ENCODE measurements at places on chromosomes 7 and 10.

DNA sequence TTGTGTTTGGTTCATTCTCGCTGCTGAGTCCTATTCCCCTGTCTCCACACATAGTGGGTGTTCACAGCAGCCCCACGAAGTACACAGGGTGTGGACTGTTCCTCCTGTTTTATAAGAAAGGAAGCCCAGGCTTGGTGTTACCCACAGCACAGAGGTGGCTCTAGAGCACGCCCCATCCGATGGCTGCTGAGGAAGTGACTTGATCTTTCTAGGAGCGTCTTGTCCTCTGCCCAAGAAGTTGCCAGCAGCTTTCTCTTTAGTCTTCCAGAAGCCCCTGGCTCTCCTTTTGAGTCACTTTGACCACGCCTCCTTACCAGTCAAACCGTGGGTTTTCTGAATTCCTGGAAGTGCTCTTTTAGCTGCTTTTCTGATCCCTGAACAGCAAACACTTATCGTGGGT is 94.0 kb downstream of the GRK5 start:
- no peak for DNase-seq

DNA sequence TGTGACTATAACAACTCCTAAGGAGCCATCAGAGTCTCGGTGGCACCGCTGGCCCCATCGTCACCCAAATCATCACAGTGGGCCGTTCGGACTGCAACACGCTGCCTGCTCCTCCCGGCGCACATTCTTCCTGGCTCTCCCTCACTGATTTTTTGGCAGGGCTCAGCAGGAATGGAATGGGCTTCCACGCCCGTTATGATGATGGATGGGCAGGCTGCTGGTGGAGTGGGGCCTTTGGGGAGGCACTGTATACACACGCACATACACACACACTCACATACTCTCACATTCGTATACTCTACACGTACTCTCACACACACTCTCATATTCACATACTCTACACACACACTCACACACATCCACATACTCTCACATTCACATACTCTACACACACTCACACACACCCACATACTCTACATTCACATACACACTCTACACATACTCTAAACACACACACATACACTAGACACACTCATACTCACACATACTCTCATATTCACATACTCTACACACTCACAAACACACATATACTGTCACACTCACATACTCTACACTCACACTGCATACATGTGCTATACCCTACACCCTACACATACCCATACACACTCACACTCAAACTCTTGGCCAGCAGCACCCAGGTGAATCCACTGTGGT is 99.8 kb downstream of the KCNMA1 start:
- no peak for DNase-seq

- peak; percentile 50 for DNase-seq
Observed at GRCh38 chr7:115805458-115805857, 225.1 kb downstream of the TFEC start.

- no peak for DNase-seq
Observed at GRCh38 chr10:118508863-118509262, 86.6 kb downstream of the PRLHR start.

- no peak for DNase-seq
Observed at GRCh38 chr7:2819161-2819953, 24.8 kb downstream of the GNA12 start.

GRCh38 chr7:95758187-95758586 is 14.2 kb upstream of the DYNC1I1 start:
- no peak for DNase-seq

GRCh38 chr10:75648351-75648750 is 216.9 kb downstream of the LRMDA start:
- DNase-seq: no peak

GRCh38 chr7:153604-154003 is 38.8 kb upstream of the FAM20C start:
- DNase-seq: no peak

DNA sequence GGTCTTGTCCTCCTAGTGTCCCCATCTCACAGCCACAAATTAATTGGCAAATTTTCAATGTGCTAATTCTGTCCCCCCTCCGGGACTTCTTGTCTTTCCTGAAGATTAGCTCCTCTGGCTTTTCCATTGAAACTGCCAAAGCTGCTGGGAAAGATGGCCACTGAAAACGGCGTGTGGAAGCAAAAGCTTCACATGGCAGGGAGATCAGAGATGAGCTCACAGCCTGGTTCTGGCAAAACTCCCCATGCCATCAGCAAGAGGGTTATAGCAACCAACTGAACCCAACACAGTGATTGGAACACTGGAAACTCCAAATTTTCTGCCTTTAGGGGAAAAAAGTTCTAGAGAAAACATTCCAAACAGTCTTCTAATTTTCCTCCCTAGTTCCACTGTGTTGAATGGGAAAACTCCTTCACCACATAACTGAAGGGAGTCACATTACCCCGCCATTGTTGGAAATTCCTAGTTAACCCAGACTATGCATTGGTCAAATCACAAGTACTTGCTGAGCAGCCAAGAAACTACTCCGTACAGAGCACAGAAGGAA is 37.0 kb downstream of the NRAP start:
- DNase-seq: no peak

DNA sequence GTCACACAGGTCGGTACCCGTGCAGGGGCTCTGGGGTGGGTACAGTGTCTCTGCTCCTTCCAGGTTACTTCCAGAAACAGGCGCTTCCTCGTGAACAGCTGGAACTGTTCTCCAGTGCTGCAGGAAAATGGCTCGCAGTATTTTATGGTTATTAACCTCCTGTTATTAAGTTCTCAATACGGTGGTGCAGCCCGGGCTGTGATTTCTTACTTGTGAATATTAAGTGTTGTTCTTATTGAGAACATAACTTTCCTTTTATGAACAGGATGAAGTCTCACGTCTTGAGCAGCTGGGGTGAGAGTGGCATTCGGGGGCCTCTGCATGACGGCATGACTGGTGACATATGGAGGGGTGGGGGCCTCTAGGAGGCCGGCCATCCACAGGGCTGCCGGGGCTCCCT is 430.8 kb downstream of the GLRX3 start:
- no peak for DNase-seq

DNA sequence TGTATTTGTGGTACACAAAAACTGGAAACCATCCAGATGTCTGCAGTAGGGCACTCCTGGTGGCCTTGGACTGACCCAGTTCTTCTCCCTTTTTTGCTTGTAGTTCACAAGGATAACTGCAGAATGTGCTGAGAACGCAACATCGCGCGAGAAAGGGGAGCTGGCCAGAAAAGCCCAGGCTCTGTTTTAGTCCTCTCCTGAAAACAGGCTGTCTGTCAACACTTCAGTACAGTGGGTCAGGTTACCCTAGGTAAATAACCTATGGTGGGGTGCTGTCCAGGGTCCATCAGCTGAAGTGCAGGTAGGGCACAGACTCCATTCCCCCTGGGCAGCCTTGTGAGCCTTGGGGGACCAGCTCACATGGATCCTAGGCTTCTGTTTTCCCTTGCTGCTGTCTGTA is 495.8 kb downstream of the MDFIC start:
- DNase-seq: no peak

GRCh38 chr10:132539431-132539839 is 1.8 kb downstream of the INPP5A start:
- DNase-seq: no peak

- no peak for DNase-seq
Observed at GRCh38 chr7:49022448-49022847, 98.1 kb downstream of the CDC14C start.

DNA sequence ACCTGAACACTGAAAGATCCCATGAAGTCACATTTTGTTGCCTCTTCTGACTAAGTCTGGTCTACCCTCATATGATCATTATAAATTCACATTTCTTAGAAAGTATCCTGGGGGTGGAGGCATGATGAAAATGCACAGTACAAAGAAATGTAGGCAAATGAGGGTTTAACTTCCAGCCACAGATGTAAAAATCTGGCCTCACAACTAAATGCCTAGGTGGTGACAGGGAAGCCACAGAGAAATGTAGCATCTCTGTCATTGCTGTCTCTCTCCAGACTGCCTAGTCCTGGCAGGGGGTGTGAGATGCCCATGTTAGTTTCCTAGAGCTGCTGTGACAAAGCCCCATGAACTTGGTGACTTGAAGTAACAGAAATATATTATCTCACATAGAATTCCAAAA is 395.9 kb downstream of the SORCS3 start:
- DNase-seq: no peak

GRCh38 chr10:30437031-30437841 is 3.3 kb downstream of the MAP3K8 start:
- DNase-seq: peak; percentile 66

- DNase-seq: no peak
Observed at GRCh38 chr10:70324339-70324861, 40.6 kb upstream of the NPFFR1 start.

- DNase-seq: peak; percentile 68
Observed at GRCh38 chr7:116692401-116693308, 20.7 kb downstream of the MET start.

DNA sequence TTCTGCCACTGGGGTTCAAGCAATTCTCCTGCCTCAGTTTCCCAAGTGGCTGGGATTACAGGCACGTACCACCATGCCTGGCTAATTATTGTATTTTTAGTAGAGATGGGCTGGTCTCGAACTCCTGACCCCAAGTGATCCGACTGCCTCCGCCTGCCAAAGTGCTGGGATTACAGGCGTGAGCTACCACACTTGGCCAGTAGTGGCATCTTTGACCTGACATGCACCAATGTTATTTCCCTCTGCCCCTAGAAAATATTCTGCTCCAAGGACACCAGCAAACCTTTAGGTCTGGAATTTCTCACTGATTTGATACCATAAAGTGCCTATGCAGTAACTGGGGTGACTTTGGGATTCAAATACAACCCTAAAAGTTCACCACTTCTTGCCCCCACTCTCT is 179.4 kb downstream of the ARID5B start:
- no peak for DNase-seq

DNA sequence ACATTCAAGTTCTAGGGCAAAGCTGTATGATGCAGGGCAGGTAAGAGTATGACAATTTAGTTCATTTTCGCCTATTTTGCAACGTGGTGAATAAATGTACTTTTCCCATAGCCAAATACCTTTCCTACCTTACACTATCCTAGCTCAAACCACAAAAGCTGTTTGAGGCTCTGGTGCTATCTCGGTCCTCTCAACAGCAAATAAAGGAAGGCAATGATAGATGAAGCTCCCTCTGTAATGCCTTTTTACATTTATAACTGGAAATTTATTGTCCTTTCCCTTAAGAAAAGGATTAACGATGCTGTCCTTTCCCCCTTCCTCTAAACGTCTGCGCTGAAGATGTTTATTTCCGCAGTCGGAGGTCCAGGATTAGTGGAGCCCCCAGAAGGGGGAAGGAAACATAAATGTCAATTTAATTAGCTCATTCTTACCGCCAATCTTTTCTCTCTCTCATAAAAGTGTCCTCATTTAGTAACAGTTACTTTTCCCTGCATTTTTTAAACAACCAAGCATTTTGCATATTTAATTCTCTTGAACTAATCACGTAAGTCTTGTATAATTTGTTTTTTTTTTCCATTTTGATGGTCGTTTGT is 114.6 kb downstream of the PIP4K2A start:
- DNase-seq: no peak

GRCh38 chr7:75687246-75688088 is 51.3 kb downstream of the HIP1 start:
- no peak for DNase-seq

- no peak for DNase-seq
Observed at GRCh38 chr7:391961-392524, 102.1 kb downstream of the FOXL3 start.

DNA sequence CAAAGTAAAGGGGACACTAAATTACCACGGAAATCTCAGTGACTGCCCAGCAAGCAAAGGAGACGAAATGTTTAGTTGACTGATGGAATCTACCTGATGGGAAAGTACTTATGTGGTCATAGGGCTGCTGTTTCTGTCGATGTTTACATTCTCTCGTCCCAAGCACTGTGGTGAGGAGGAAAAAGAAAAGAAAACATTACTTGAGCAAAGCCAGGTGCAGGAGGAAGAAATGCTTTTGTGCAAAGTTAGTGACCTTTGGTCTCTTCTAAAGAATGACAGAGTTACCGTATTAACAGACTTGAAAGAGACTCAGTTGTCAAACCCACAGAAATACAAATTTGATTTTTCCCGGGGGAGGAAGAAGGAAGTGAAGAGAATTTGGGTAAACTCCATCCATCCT is 43.3 kb upstream of the FMC1 start:
- DNase-seq: no peak

DNA sequence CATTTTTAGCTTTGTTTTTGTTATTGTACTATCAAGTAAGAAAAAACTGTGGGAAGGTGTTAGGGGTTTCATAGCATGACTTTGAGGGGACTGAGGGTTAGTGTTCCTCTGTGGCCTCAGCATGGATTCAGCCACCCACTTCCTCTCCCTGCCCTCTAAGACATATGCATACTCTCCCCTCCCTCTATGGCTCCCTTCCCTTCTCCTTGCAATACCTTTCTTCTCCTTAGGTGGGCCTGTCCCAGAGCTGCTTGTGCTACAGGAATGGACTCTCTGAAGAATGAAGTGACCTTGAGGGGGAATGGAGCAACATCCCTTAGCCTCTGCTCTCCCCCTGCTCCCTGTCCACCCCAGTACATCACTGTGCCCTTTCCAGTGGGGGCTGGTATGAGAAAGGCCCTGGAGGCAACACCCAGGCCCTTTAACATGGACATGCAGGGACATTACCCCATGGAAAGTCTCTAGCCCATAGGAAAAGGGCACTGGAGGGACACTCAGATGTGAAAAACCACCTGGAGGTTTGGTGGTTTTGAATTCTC is 22.4 kb downstream of the CDH23 start:
- DNase-seq: no peak

DNA sequence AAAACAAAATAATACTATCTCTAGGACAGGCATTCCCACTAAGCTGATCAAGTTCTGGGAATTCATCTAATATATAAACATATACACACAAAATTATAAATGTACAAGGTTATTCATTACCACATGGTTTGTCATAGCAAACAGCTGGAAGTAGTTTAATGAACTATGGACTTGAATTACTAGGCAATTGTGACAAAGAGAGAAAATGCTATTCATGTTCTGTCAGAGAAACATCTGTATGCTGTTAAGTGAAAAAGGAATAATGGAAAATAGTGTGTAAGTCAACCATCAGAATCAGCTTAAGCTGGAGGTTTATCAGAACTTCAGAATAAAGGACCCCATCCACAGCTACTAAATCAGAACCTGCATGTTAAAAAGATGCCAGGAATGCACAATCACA is 2.8 kb downstream of the ZNF248 start:
- no peak for DNase-seq

GRCh38 chr7:111654343-111654742 is 92.1 kb upstream of the IMMP2L start:
- DNase-seq: no peak

GRCh38 chr10:119090026-119090795 is 9.6 kb upstream of the EIF3A start:
- DNase-seq: no peak

GRCh38 chr7:15743926-15744480 is 57.5 kb upstream of the MEOX2 start:
- DNase-seq: no peak

GRCh38 chr7:41867639-41868280 is 164.9 kb upstream of the INHBA start:
- DNase-seq: no peak

DNA sequence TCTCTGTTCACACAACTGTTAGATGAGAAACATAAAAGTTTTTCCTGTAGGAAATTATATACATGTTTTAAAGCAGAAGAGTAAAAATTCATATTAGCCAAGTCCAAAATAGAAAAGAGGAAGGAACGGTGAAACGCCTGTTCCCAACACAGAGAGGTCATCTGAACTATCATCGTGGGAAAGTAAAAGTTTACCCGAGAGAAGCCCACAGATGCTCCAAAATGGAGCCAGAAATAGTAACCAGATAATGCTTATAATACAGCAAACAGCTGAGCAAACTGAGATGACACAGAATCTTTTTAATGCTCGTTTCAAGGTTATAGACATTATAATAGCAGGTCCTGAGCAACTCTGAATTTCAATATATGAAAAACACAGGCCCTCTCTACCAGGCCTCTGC is 24.5 kb downstream of the FRMD4A start:
- DNase-seq: no peak
